Lower lobe of right lung (tissue), 2 donors: ENCODE measurements at places on chromosomes 3 and 15.

DNA sequence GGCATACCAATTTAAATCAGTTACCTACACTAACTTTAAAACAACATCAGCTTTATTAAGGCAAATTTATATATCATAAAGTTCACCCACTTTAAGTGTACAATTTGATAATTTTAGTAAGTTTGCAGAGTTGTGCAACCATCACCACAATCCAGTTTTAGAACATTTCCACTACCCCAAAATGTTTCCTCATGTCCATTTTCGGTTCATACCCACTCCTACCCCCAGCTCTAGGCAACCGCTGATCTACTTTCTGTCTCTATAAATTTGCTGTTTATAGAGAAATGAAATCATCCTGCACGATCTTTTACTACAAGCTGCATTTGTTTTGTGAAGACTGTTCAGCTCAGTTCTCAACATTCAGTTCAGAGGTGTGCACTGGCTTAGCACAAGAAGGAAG is 31.5 kb upstream of the FAM81A start:
- DNase-seq: no peak

- DNase-seq: no peak
Observed at GRCh38 chr3:132245552-132246142, 71.6 kb upstream of the ACP3 start.

DNA sequence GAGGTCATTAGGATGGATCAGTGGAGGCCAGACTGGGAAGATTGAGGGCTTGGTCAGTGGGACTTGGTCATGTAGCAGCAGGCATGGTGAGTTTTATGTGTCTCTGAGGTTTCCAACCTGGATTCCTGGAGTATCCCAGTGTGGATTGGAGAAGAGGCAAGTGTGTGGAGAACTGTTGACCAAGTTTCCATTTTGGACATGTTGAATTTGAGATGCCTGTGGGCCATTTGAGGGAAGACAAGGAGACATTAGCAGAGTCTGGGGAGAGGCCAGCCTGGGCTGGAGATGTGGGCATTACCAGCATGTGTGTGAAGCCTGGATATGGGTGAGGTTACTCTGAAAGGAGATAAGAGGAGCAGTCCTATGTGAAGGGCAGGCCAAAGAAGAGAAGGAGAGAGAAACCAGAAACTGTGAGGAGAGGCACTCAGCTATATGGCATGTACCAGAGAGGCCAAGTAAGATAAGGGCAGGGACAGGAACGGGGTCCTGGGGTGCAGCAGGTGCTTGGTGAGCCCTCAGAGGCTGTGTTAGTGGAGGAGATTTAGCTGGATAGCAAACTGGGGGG is 4.3 kb downstream of the SLC25A38 start:
- no peak for DNase-seq

GRCh38 chr3:54870423-54870822 is 57.4 kb downstream of the LRTM1 start:
- DNase-seq: no peak

- no peak for DNase-seq
Observed at GRCh38 chr15:78076231-78077052, 1.1 kb downstream of the TBC1D2B start.

GRCh38 chr15:90062462-90062932 is 39.8 kb downstream of the IDH2 start:
- peak; percentile 84 for DNase-seq

- DNase-seq: no peak
Observed at GRCh38 chr3:56303487-56303886, 164.8 kb downstream of the ERC2 start.

DNA sequence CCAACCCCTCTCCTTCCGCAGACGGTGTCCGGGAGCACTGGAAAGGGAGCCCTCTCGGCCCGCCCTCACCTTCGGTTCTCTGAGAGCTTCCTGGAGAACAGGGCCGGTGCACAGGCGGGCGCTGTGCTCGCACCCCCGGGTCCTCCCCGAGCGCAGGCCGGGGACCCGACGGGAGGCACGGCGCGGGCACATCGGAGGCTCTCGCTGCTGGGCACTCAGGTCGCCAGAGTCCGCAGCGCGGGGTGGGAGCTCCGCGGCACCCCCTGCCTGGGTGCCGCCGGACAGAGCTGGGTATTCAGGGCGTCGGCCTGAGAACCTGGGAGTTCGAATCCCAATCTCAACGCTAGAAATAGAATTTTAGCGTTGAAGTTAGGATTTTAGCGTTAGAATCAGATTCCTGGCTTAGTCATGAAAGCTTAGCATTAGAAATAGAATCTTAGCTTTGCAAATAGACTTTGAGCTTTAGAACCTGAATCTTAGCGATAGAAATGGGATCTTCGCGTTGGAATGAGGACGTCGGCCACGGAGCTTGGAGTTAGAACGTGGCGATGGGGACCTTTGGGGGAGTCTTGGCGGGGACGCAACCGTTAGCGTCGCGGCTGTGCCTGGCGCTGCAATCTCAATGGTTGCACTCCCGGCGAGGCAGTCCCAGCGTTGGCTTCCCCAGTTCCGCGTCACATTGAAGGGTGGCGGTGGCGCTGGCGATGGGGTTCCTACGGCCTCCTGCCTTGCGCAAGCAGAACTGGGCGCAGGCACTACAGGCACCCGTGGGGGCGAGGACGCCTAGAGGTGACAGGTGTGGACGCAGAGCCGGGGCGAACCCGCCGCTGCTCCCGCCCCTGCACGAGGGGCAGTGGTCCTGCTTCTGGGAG is 549 bp downstream of the TRH start:
- DNase-seq: peak; percentile 67

- DNase-seq: peak; percentile 20
Observed at GRCh38 chr15:70059476-70060213, 38.1 kb downstream of the TLE3 start.

DNA sequence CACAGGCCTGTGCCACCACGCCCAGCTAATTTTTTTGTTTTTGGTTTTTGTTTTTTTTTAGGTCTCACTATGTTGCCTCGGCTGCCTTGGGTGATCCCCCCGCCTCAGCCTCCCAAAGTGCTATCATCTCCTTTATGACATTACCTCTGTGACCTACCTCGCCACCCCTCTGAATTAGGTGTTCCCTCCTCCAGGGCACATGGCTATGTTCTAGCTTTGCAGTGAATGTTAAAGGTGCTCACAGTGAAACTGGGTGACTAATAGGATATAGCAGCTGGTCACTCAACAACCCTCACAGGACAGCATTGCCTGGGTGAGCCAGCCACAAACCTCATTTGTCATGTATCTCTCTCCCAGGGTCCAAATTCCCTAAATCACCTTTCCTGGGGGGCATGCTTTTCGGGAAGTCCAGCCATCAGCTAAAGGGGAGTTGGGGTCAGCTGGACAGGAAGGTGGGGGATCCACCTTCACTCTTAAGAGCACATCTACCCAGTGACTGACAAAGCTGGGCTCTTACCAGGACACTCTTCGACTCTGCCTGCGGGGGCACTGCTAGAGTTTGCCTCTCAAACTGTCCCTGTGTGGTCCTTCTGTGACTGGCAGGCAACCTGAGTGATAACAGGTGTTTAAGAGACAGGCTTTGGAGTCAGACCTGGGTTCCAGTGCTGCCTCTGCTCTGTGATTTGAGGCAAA is 1.6 kb upstream of the TTLL3 start:
- DNase-seq: no peak

GRCh38 chr3:120742849-120743365 is 363 bp downstream of the GTF2E1 start:
- peak; percentile 59 for DNase-seq

GRCh38 chr3:183158551-183159006 is 4.0 kb downstream of the LAMP3 start:
- DNase-seq: no peak

GRCh38 chr3:188772886-188773285 is 398.9 kb upstream of the TPRG1 start:
- DNase-seq: no peak

- no peak for DNase-seq
Observed at GRCh38 chr3:55524565-55525244, 37.6 kb upstream of the WNT5A start.

- no peak for DNase-seq
Observed at GRCh38 chr3:158753854-158754253, 21.6 kb upstream of the RARRES1 start.

- DNase-seq: no peak
Observed at GRCh38 chr15:47820057-47820746, 102.9 kb downstream of the SEMA6D start.

DNA sequence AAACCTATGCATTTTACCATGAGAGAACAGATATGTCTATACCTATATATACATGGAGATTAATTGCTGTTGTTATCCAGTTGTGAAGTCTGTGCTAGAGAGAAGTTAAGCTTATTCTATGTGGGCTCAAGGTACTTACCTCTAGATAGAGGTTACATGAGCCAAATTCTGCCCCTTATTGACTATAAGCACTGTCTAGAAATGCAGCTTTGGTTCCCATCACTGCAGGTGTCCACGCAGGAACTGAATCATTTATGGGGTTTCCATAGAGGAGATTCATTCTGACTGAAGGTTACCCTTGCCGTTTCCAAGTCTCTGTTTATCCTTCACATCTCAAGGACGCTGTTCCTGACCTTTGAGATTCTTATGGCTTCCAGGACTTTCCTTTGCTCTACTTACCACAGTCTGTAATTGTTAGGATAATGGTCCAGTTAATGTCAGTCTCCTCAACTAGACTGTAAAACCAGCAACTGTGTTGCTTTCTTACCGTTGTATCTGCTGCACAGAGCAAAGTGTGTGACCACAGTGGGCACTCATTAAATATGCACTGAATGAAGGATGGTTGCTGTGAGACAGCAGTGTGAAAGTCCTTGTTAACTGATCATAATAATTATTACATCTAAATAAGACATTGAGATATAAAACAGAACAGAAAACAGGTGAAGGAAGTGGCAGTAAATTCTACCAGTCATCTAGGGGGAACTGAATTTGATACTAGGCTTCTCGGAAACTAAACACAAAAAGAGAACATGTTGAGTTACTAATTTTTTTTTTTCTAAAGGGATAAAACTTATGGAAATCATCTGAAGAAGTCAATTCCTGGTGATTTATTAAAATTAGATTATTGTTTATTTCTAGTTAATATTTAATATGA is 44.0 kb upstream of the BCL6 start:
- no peak for DNase-seq

- no peak for DNase-seq
Observed at GRCh38 chr3:119343719-119344118, 49.5 kb downstream of the ARHGAP31 start.

GRCh38 chr15:84725001-84725491 is 9.1 kb upstream of the SEC11A start:
- DNase-seq: peak; percentile 56

DNA sequence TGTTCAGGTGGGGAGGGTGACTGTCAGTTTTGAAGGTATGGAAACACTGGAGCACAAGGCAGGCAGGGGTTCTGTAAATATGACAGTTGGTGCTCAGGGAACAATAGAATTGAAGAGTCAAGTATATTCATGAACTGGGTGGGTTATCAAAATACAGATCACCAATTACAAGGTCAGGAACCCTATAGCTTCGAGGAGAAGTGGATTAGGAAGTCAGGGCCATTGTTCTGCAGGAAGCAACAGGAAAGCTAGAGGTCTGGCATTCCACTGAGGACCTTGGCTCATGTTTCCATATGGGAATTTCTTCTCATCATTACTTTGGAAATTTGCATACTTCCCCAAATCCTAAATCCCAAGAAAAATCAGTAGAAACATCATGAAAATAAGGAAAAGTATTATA is 125.9 kb downstream of the MYRIP start:
- DNase-seq: no peak

DNA sequence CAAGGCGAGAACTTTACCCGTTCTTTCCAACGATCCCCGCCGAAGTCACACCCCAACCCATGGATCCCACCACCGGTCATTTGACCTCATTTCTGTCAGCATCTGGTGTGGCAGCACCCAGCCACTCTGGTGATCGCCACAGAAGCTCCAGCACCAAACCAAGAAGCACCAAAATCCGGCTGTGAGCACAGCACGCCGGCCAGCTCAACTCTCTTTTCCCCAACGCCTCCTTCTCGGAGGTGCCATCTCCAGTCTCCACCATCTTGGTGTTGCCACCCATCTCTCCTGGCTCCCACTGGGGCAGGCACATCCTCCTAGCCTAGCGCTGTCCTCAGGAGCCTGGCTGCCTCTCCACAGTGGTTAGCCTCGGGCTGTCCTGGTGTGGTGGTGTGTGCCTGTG is 6.5 kb downstream of the MUC4 start:
- no peak for DNase-seq

DNA sequence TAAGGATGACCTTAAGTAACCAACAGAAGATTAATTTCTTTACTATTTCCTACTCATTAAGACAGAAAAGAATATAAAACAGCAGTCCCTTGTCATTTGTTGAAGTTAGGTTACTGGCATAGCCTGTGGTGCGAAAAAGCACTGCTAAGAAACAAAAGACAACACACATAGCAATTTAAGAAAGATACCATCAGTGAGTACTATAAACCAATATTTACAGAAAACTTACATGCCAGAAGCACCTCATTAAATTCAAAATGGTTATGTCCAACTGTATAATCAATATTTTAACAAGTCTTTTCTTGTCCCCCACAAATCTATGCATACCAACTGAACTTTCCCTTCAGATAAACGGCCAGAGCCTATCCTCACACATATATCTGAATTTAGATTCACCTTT is 42.0 kb downstream of the ANKRD28 start:
- DNase-seq: no peak

- no peak for DNase-seq
Observed at GRCh38 chr3:9280451-9281219, 31.2 kb upstream of the SRGAP3 start.

- DNase-seq: no peak
Observed at GRCh38 chr3:98528474-98529346, 3.1 kb upstream of the GPR15 start.

DNA sequence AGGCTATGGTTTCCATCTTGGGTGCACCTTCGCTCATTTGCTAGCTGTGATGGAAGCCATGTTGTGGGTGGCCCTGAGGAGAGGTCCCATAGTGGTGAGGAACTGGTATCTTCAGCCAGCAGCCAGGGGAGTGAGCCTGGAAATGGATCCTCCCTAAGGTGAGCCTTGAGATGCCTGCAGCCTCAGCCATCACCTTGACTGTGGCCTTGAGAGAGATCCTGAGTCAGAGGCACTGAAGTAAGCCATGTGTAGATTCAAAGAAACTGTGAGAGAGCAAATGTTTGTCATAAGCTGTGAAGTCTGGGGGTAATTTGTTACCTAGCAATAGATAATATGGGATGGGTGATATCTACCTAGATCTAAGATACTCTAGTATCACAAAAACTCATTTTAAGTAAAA is 105.3 kb downstream of the SNRK start:
- DNase-seq: no peak

DNA sequence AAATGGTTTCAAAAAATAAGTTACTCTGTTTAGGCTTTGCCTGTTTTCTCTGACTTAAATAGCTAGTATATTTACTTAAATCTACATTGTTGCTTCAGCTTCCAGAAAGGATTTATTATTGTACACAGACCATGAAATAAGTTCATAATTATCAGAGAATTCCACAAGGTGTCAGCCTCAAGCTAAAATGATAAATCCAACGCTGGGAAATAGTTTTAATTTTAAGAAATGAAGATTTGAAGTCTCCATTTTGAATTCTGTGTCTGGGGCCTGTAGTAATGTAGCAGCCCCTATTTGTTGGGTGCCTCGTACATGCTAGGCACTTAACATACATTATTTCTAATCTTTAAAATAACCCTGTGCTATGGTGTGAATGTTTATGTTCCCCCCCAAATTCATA is 92.6 kb upstream of the KCNMB2 start:
- DNase-seq: no peak

GRCh38 chr15:70098153-70098460 is 390 bp upstream of the TLE3 start:
- no peak for DNase-seq

GRCh38 chr3:186361762-186362536 is at the start of gene DGKG:
TSS of gene DGKG (minus strand) at chr3:186362234. CDS start at chr3:186320459, 41,775 bp downstream.
- DNase-seq: peak; percentile 80
